ENCODE measurements at places on chromosomes 7 and 10.
A peak's percentile ranks its signal among the peaks of the same experiment; 100 is the strongest.

GRCh38 chr7:50216626-50217025, 87.9 kb upstream of the IKZF1 start:
- DNase-seq = no peak

DNA sequence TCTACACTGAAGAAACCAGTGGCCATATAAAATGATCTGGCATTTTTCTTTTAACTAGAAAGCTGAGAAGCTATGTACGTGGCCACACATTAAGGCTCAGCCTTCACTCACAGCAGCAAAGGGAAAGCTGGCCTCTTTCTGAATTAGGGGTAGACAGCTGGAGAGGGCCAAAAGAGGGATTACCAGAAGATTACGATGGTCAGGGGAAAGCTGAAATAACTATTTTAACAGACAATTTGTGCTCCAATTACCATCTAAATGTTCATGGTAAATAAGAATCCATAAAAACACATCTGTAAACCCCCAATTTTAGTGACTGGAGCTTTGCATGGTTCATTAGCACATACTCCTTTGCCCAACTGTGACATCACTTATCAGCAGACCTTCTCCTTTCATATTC, 314.3 kb downstream of the HPSE2 start:
- no peak for DNase-seq

GRCh38 chr7:101671371-101672356, 42.6 kb upstream of the MYL10 start:
- DNase-seq = no peak

DNA sequence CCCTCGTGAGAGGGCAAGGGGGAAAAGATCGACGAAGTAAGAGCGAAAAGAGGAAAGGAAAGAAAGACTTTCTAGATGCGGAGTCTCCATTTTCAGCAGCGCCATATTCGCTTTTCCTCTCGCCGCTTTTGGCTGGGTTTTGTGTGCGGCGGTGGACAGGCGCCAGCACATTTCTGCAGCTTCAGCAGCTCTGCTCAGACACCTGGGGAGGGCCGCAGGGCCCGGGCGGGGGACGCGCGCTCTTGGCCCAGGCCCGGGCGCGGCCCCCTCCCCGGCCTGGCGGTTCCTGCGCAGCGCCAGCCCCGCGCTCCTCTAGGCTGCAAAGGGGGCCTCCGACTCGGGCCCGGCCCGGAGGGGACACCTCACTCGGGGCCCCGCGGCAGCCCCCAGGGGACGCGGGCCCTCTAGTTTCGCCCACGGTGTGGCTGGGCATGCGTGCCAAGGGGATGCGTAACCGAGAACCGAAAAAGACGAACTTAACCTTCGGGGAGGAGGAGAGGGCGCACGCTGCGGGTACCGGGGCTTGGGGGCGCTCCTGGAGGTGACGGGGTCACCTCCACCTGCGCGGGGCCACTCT, 34.5 kb upstream of the EBLN1 start:
- DNase-seq = peak; percentile 74

DNA sequence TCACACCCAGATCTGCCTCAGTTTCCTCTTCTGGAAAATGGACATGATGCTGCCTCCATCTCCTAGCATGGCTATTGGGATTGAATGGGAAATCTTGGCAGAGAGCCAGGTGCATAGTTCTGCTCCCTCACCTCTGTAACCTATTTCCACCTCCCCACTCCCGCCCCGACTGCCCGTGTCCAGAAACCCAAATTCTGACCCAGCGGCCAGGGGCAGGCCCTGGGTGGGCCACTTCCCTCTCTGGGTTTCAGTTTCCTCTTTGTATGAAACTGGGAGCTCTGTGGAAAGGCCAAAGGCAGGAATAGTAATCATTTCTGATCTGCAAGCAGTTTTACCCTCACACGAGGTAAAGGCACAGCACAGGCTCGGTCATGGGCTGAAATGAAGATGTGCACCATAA, 74.1 kb upstream of the DUSP5 start:
- DNase-seq = no peak

- DNase-seq = no peak
These were observed 101.4 kb upstream of the GLI3 start for GRCh38 chr7:42338231-42338915.

- no peak for DNase-seq
These were observed 33.9 kb downstream of the BNIP3 start for GRCh38 chr10:131947631-131948347.

DNA sequence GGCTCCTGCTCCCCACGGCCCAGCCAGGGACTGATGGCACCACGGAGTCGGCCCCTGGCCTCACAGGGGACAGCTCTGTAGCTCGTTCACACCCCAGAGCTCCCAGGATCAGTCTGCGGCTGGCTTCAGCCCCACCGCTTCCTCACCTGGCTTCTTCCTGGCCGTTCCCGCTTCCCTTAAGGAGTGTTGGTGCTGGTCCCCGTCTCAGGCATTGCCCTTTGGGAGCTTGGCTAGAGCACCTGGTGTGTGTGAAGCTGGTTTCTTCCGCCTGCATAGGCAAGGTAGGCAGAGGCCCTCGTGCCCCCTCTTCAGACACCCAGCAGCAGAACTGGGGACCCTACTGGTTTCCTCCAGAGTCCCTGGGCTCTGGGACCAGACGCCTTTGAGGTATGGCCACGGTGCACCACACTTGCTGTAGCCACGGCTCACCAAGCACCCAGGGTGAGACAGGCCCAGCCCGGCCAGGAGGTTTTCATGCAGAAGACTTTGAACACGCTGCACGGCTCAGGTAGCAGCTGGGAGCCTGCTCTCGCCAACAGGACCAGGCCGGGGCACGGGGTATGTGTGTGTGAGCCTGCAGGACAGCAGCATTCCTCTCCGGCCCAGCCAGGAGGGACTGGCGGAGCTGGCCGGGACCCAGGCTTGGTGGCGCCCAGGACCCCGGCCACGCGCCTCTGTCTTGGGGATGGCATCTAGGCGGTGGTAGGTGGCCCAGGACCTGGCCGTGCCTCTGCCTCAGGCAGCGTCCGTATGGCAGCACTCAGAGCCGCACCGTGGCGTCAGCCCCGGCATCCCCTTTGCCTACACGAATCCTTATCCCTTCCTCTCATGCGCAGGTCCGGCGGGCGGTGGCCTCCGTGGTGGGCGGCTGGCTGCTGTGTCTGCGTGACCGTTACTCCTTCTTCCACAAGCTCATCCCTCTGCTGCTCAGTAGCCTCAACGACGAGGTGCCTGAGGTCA, 13.2 kb upstream of the PRKAR1B start:
- DNase-seq = no peak

DNA sequence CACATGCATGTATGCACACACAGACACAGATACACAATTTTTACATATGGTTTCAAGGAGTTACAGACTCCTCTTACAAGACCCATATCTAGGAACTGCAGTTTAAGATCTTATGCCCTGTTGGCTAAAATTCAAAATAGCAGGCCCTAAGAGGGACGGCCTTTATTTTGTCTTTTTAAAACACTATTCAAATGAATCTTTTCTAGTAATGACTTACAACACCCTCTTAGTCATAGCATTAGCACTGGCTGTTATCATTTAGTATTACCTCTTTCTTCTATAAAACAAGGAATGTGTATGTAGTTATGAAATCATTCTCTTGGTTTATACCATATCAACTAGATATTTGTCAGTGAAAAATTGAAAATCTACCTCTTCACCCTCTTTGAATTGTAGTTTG, 15.3 kb downstream of the PAPSS2 start:
- DNase-seq = no peak

GRCh38 chr7:19537942-19538401, 170.9 kb downstream of the POLR1F start:
- DNase-seq = no peak

GRCh38 chr10:50593523-50594376, 30.0 kb downstream of the SGMS1 start:
- DNase-seq = no peak

DNA sequence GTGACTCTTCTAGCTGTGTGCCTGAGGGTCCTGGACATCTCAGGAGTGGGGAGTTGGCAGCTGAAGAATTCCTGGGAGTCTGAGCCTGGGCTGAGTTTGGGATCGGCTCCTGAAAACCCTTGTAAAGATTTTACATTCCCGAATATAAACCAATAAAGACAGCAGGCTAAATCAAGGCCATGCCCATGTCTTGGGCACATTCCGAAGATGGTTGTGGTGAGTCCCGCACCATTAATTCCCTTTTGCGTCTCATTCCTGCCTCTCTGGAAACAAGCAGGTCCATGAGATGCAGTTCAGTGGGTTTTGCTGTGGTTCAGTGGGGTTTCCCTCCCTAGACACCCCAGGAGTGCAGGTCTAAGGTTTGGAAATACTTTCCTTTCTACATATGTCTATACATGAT, 90.9 kb downstream of the COL26A1 start:
- DNase-seq = no peak

DNA sequence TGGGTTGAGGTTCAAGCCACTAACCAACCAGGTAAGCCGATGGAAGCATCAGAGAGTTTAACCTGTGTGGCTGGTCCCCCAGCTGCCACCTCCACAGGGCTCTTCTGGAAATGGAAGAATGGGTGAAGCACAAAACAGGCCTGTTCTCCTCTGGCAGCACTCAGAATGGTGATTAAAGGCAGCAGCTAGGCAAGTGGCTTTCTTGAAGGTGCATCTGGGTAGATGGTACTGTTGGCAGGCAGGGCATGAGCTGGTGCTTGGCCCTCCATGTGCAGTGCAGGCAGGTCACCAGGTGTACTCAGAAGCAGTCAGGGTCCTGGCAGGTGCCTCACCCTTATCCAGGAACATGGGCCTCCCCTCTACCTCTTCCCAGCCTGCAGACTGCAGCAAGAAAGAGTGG, 11.5 kb downstream of the AKR1E2 start:
- DNase-seq = no peak

GRCh38 chr10:77943121-77943901, 16.8 kb upstream of the DLG5 start:
- no peak for DNase-seq

- DNase-seq = no peak
These were observed 441 bp downstream of the FBH1 start for GRCh38 chr10:5890452-5890915.

GRCh38 chr7:104228442-104228841, 20.6 kb upstream of the ORC5 start:
- no peak for DNase-seq
